ENCODE measurements at places on chromosomes 12 and 14. TPM values are rescaled to one million over a fixed set of nuclear protein-coding genes. Genes with fewer than 3 reads are reported as not detected.

Gene C1S
- total RNA-seq: 54.8 TPM

Gene PRPF40B
- total RNA-seq: 6.5 TPM

Gene MRPS35
- 85.6 TPM for total RNA-seq

Gene CCDC196
- total RNA-seq: not detected

Gene OR6C3
- total RNA-seq: not detected

Gene GPR68
- total RNA-seq: 0.20 TPM

Gene SLC25A47
- total RNA-seq: not detected

Gene TEAD4
- 39.4 TPM for total RNA-seq

Gene NYNRIN
- 0.23 TPM for total RNA-seq

Gene CLEC1A
- total RNA-seq: not detected

Gene KRT71
- not detected for total RNA-seq

Gene ENDOU
- total RNA-seq: not detected

Measured in A549 treated with Mapracorat at 1 μM for 4 hours (cell line).